ENCODE measurements at places on chromosomes 3 and 15.

- DNase-seq = no peak
These were observed 1062.9 kb upstream of the EPHA6 start for GRCh38 chr3:95751509-95751908.

- DNase-seq = no peak
These were observed 26.3 kb downstream of the GABRR3 start for GRCh38 chr3:98008855-98009254.

DNA sequence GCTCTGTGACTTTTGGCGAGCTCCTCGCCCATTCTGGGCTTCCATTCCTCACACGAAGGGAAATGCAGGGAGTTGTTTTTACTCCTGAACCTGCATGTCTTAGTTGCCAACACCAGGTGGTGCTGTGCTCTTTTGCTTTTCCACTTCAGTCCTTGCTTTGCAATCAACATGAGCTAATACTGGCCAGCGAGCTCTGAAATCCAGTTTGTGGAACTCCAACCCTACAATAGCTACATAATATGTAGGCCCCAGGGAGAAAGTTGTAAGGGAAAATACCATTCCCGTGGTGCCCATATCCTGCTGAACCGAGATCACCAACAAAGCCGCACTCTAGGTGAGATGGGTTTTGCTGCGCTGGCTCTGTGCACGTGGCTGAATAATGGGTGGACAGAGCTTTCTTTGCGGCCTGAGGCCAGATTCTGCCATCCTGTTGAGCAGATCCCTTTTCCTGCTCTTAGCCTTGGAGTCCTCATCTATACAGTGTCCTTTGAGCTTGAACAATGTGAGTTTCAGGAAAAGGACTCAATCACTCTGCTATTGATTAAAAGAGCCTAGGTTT lies 25.0 kb downstream of the LSM3 start:
- DNase-seq = peak; percentile 82

DNA sequence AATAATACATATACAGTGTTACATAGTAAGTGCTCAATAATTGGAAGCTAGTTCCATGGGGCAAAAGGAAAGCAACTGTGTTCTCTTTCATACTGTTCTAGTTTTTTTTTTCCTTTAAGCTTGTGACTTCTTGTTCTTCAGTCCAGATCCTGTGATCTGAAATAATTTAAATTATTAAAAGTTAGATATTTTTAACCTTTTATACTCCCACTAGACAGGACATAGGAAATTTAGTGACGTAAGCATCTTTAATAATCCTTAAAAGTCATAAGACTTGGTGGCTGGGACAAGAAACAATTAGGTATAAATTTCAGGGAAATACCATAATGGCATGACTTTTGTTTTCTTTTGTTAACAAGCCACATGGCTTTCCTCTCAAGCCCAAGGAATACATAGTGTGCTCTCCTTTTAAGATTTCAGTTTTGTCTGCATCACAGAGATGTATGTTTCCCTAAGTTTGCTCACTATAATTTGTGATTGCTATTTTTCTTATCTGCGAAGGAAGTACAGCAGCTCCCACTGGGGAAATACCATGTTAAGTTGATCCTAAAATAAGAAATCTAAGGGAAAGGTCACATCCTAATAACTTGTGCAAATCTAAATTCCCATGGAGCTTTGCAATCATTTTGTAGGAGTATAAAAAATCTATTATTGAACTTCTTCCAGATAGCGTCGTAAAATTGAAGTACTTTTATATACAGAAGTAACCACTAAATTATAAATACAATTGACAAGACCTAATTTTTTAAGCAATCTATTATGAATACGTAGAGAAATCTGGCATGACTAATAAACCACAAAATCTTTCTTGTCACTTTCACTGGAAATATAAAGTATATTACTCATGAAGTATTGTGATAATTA lies 30.1 kb downstream of the PPARG start:
- peak; percentile 51 for DNase-seq

- DNase-seq = no peak
These were observed 10.6 kb downstream of the ARNT2 start for GRCh38 chr15:80414546-80415357.

- no peak for DNase-seq
These were observed 60.3 kb upstream of the EIF1B start for GRCh38 chr3:40249168-40249567.
